Neural crest cell (in vitro differentiated cells): ENCODE measurements at places on chromosomes 5 and 9. TPM values are rescaled to one million over a fixed set of nuclear protein-coding genes. Genes with fewer than 3 reads are reported as not detected.

The TAF9 gene
- 50.0 and 55.3 TPM in 2 replicates for total RNA-seq

The FRMPD1 gene
- total RNA-seq, result 0.11 and 0.19 TPM in 2 replicates

The GPR150 gene
- 0.14 TPM in 1 of 2 replicates, not detected in the other for total RNA-seq

DNA sequence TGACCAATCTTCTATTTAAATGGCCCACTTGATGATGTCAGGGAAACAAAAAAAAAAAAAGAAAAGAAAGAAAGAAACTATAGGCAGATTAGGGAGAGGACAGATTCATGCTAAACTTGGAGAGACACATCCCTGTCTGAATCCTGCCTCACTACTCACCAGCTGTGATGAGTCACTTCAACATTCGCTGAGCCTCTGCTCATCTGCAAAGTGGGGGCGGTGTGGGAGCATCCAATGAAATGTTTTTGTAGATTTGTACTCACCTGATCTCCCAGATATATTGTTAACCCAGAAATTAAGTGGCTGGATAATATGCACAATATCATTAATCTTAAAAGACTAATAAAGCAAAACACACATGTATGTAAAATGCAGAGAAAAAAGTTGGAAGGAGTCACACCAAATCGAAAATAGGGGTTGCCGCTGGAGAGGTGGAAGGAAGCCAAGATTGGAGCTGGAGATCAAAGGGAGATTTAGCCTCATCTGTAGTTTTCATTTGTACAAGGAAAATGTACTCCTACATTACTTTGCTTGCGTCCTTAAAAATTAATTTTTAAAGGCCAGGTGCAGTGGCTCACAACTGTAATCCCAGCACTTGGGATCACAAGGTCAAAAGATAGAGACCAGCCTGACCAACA lies 17.0 kb upstream of the ERGIC1 start:
- DNase-seq, result no peak

GRCh38 chr9:38092200-38092524 lies 23.1 kb upstream of the SHB start:
- no peak for DNase-seq

- DNase-seq, result no peak
Observed at GRCh38 chr5:69043655-69043996, 50.2 kb upstream of the SLC30A5 start.

DNA sequence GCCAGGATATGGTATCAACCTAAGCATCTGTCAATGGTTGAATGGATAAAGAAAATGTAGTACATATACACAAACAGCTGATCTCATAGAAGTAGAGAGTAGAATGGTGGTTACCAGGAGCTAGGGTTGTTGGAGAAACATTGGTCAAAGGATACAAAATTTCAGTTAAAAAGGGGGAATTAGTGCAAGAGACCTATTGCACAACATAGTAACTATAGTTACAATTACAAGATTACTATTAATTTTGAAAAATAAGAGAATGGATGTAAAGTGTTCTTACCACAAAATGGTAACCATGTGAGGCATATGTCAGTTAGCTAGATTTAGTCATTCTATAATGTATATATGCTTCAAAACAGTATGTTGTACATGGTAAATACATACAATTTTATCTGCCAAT lies 28.8 kb upstream of the ELOVL7 start:
- no peak for DNase-seq

DNA sequence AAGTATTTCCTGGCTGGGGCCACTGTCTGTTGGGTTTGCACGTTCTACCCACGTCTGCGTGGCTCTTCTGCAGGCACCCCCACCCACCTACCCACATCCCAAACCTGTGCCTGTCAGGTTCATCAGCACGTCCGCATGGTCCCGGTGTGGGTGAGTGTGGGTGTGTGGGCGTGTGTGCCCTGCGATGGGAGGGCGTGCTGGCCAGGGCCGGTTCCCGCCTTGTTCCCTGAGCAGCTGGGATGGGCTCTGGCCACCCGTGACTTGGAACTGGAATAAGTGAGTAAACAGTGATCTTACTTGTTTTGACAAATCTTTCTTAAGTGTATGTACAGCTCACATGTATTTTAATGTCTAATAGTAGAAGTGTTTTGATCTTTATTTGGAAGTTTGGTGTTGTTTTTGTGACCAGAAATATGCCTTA lies 20.4 kb downstream of the ERGIC1 start:
- no peak for DNase-seq

DNA sequence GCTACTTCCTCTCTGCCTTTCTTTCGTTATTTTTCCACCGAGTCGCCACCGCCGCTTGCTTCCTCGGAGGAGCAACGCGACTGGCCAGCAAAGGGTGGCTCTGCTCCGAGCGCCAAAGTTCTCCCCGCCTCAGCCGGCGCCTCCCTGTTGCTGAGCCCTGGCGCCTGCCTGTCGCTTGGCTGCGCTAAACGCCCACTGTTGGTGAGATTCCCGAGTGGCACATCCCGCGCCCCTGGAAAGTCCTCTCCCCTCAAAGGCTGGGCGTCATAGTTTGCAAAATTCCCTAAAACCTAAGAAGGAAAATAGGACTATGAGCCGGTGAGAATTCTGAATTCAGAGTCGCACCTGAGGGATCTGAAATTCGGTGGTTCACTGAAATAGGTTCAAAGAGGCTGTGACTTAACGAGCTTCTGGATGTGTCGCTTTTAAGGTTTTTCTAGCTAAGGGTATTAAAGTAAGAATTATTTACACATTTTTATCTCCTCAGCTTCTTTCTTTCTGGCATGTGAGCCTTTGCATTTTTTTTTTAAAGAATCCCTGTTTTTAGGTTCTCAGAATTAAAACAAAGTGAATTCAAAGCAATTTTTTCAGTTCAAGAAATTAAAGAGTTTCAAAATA lies at the start of gene GRIN3A:
Gene GRIN3A (minus strand): TSS at position 82 of the 618 bp plus-strand sequence. CDS start 668 bp downstream, outside the sequence.
- DNase-seq, result peak; percentile 7

DNA sequence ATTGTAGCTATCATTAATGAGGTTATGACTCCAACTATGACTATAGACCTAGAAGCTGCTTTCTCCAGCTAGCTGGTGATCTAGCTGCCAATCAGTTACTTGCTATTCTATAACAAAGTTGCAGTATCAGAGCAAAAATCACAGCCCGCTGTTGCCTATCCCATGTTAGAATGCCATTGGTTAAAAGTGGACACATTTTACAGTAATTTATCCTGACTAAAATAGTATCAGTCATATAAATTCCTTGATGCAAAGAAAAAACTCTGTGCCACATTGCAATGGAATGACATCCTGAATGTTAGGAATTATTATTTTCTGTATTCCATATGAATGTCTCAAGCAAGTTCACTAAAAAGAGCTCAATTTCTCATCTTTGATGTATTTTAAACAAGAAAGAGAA lies 626.5 kb downstream of the PDE4D start:
- DNase-seq, result no peak
